HCT116 (cell line): ENCODE measurements at places on chromosomes 2 and 18. TPM values are rescaled to one million over a fixed set of nuclear protein-coding genes. Genes with fewer than 3 reads are reported as not detected.
A peak's percentile ranks its signal among the peaks of the same experiment; 100 is the strongest.

- DNase-seq = no peak
- H3K27ac ChIP-seq = no peak overlapping the region
- H3K36me3 ChIP-seq = no peaks in the 10 kb centered on the region; the same call in 1 of the 2 replicates
- no peak overlapping the region for H3K4me3 ChIP-seq
- H3K27me3 ChIP-seq = no peaks in the 10 kb centered on the region
- H3K4me1 ChIP-seq = no peaks in the 10 kb centered on the region
These were observed 40.4 kb downstream of the SYT4 start for GRCh38 chr18:43236921-43237320.

HOXD3 gene
- 1.4 TPM for total RNA-seq

DNA sequence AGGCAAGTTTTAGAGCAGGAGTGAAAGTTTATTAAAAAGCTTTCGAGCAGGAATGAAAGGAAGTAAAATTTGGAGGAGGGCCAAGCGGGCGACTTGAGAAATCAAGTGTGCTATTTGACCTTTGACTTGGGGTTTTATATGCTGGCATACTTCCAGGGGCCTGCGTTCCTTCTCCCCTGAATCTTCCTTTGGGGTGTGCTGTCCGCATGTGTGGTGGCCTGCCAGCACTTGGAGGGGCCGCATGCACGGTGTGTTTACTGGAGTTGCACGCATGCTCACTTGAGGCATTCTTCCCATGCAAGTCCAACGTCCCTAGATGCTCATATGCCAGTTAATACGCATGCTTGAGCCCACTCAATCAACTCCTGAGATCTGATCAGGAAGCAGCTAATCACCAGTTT, 78.3 kb upstream of the MAP4K4 start:
- H3K27ac ChIP-seq = no peak overlapping the region
- H3K4me1 ChIP-seq = no peaks in the 10 kb centered on the region
- DNase-seq = no peak
- H3K4me3 ChIP-seq = no peak overlapping the region
- H3K27me3 ChIP-seq = no peaks in the 10 kb centered on the region
- no peaks in the 10 kb centered on the region for H3K36me3 ChIP-seq

REG3A gene
- not detected for total RNA-seq

GRCh38 chr2:47653036-47653435, 129.9 kb upstream of the MSH6 start:
- no peaks in the 10 kb centered on the region for H3K27me3 ChIP-seq
- no peaks in the 10 kb centered on the region for H3K36me3 ChIP-seq
- no peak overlapping the region for H3K4me3 ChIP-seq
- no peaks in the 10 kb centered on the region for H3K4me1 ChIP-seq
- H3K27ac ChIP-seq = no peak overlapping the region

SAG gene
- total RNA-seq = not detected

PARD6G gene
- total RNA-seq = 12.8 TPM

- H3K4me1 ChIP-seq = no peaks in the 10 kb centered on the region
- no peak overlapping the region for H3K4me3 ChIP-seq
- H3K27ac ChIP-seq = no peak overlapping the region
These were observed 541.7 kb downstream of the KCNJ3 start for GRCh38 chr2:155240176-155240575.

- H3K27me3 ChIP-seq = no peaks in the 10 kb centered on the region
- peaks cover 53% of the 10 kb centered on the region for H3K4me1 ChIP-seq
- H3K4me3 ChIP-seq = peak overlapping the region; percentile 91
- no peak for DNase-seq
- peak overlapping the region; percentile 90 for H3K27ac ChIP-seq
These were observed 472 bp downstream of the CNOT11 start for GRCh38 chr2:101253013-101253702.

DNA sequence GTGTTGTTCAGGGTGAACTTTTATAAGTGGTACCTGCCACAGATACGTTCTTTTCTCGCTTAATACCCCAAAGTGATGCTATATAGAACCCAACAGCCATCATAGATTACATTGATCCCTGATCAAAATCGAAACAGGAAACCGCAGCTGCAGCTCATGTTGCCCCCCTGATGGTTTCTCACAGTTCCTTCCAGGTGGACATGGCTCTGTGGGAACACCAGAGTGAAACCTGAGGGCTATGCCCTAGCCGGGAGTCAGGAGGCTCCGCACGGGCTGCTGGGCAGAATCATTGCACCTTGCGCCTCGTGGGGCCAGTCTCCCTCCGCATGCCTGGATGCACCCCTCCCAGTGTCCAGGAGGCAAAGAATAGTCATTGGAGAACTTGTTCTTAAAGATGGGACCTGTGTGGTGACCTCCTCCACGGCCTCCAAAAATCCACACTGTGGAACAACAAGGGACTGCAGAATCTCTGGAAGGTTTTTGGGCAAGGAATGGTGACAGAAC, 61.8 kb downstream of the CRACDL start:
- H3K27me3 ChIP-seq = no peaks in the 10 kb centered on the region
- no peaks in the 10 kb centered on the region for H3K4me1 ChIP-seq
- no peak overlapping the region for H3K4me3 ChIP-seq
- H3K36me3 ChIP-seq = no peaks in the 10 kb centered on the region
- no peak overlapping the region for H3K27ac ChIP-seq
- DNase-seq = no peak

SLC14A1 gene
- not detected for total RNA-seq

CREB1 gene
- total RNA-seq = 60.4 TPM

GRCh38 chr2:233375490-233376314, 21.4 kb downstream of the DGKD start:
- no peaks in the 10 kb centered on the region for H3K4me1 ChIP-seq
- H3K27ac ChIP-seq = no peak overlapping the region
- H3K27me3 ChIP-seq = no peaks in the 10 kb centered on the region
- H3K36me3 ChIP-seq = peaks cover 18% of the 10 kb centered on the region; the same call in 1 of the 2 replicates
- H3K4me3 ChIP-seq = no peak overlapping the region
- no peak for DNase-seq

UNC80 gene
- not detected for total RNA-seq

- H3K4me1 ChIP-seq = no peaks in the 10 kb centered on the region
- DNase-seq = no peak
- H3K4me3 ChIP-seq = no peak overlapping the region
- H3K36me3 ChIP-seq = no peaks in the 10 kb centered on the region
- H3K27ac ChIP-seq = no peak overlapping the region
- H3K27me3 ChIP-seq = no peaks in the 10 kb centered on the region
These were observed 54.5 kb downstream of the SLC39A10 start for GRCh38 chr2:195711478-195711877.

DNA sequence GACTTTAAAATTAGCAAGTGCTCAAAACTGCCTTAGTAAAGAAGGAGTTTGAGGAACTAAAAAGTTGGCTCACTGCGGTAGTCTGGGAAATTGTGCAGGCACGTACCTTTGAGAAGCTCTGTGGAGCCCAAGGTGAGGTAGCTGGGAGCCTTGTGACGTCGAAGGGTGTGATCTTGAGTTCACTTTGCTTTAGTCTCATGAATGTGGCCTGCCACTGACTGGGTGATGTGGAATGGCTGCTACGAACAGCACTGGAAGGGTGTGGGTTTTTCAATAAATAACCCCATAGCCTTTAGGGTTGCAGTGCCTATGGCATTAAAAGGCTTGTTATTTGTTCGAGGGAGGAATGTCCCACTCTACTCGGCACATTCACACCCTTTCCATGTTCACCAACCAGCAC, 312.3 kb downstream of the PRKCE start:
- H3K4me1 ChIP-seq = peaks cover 64% of the 10 kb centered on the region
- H3K4me3 ChIP-seq = no peak overlapping the region
- peak overlapping the region; percentile 90 for H3K27ac ChIP-seq
- no peaks in the 10 kb centered on the region for H3K27me3 ChIP-seq

IMP4 gene
- 121 TPM for total RNA-seq

DNA sequence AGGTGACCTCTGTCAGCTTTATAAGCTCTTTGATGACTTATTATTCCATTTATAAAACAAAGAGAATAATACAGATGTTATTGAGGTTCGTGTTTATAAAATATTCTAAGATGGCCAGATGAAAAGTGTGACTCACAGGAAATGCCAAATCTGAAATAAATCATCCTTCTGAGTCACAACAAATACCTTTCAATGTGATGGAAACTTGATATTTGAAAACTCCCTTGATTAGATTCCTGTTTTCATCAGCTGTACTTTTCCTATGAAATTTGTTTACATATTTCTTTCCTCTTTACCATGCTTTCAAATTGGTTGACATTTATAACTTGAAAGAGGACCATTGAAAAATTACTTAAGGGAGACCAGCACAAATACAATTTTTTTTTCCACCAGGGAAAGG, 30.6 kb upstream of the PPP1R1C start:
- peaks cover 79% of the 10 kb centered on the region for H3K4me1 ChIP-seq
- no peaks in the 10 kb centered on the region for H3K36me3 ChIP-seq
- H3K27me3 ChIP-seq = no peaks in the 10 kb centered on the region
- H3K4me3 ChIP-seq = peak overlapping the region; percentile 39; the same call in 1 of the 2 replicates
- H3K27ac ChIP-seq = peak overlapping the region; percentile 98

RAB12 gene
- total RNA-seq = 32.7 TPM

DNA sequence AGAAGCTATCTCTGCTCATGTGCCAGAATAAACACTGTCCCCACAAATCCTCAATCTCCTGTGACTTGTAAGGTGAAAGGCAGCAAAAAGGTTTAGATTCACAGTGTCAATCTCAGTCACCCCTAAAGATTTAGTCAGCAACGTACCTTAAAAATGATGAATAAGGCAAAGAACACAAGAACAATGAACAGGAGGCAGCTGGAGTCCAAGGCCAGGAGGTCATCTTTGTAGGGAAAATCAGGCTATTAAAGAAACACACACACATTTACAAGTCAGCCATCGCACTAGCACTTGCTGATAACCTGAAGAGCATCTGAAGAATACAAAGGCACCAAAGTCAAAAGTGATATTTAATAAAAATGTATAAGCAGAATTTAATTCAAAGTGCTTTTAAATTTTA, 16.6 kb downstream of the LAPTM4A start:
- no peak overlapping the region for H3K27ac ChIP-seq
- peaks cover 30% of the 10 kb centered on the region for H3K36me3 ChIP-seq
- H3K4me1 ChIP-seq = no peaks in the 10 kb centered on the region
